ENCODE measurements at places on chromosomes 16 and 17.

- no peak for DNase-seq
Measured at GRCh38 chr17:73770115-73770848, 126.0 kb upstream of the SDK2 start.

DNA sequence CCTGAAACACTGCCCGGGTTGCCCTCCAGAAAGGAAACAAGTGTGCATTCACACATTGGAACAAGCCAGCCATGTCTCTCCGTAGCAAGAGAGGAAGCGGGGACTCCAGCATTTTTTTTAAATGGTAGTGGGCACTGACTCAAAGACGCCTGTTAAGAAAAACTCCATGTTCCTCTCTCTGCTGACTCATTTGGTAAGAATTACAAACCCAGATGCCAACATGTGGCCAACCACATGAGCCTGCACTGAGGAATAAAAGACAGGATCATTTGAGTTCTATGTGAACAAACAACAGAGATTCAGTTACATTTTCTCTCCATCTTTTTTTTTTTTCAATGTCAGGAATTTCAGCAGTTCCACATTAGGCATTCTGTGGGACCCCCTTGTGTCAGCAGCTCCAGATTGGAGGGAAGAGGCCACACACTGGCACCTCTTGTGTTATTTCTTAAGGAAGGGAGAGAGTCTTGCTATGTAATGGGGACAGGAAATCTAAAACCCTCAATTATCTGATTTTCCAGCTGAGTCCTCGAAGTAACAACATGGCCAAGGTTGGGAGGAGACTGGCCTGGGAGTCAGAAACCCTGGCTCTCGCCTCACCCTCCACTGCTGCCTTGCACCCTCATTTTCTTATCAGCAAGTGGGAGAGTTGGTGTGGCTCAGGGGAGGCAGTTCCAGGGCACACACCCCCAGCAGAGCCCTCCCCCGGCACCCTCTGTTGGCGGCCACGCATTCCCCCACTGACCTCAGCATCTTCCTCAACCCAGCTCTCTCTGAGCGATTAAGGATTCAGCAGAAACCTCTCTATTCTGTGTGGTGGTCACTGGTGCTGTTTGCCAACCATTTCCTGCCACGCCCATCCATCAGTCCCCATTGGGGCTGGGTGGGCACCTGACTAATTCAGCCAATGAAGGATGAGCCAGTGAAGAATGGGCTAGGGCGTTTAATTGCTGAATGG lies 173.0 kb downstream of the FOXL1 start:
- DNase-seq = no peak

DNA sequence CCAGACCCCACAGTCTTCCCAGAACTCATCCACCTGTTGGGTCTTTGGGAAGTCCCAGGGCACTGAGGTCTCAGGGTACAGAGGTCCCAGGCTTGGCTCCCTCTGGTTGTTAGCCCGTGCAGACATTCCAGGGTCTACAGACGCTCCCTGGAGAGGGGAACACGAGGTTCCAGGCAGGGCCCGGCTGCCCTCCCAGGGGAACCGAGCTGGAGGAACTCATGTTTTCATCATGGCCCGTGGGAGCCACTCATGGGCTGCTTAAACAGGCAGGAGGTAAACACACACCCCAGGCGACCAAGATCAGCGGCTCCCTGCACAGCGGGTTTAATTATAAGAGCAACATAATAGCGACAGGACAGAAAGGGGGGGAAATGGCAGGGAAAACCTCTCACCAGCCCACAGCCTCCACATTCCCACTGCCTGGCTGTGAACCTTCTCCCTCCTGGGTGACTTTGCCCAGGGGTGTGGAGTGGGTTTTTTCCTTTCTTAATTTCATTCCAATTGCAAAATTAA lies 36.5 kb downstream of the TRARG1 start:
- DNase-seq = no peak

- no peak for DNase-seq
Measured at GRCh38 chr16:75380870-75381269, 52.4 kb downstream of the CFDP1 start.

All from activated CD4-positive, alpha-beta T cell treated with anti-CD3 and anti-CD28 coated beads for 1 hour (primary cell).